ENCODE measurements at places on chromosomes 11 and 22.

GRCh38 chr22:27850000-27850521 lies 48.5 kb upstream of the MN1 start:
- no peak for DNase-seq

- DNase-seq, result peak; percentile 85
These were observed 56.9 kb upstream of the PRSS23 start for GRCh38 chr11:86743223-86744118.

- no peak for DNase-seq
These were observed 120.9 kb downstream of the ST3GAL4 start for GRCh38 chr11:126476266-126476924.

DNA sequence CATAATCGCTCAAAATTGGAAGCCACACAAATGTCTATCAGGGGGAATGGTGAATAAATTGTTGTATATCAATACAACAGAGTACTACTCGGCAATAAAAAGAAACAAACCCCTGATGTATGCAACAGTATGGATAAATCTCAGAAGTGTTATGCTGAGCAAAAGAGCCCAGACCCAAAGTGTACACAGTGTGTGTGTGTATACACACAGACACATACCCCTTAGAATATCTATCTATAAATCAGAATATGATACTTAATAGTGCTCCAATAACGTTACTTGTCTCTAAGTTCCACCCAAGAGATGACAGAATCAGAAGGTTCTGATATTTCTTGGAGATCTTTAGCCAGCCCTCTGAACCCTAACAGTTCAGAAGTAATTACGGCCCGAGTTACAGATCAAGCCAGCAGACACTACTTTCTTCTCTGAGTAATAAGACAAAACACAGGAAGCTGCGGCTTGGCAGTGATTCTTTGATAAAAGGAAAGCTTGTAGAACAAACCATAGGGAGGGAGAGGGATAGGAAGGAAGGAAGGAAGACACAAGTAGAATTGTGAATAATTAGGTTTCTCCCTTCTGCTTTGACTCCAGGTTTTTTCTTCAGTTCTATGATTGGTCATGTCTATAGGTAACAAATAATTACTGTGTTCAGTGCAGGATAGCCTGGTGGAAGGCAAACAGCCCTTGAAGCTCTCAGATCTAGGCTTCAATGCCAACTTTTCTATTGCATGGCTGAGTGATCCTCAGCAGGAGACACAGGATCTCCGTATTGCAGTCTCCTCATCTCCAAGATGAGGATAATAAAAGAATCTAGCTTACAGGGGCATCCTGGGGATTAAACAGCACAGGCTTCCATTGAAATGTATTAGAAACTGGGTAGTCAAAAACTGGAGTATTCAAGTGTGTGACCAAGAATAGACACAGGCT lies 75.6 kb upstream of the TEAD1 start:
- no peak for DNase-seq

- no peak for DNase-seq
These were observed 651 bp upstream of the FAM83F start for GRCh38 chr22:39994041-39994565.

GRCh38 chr11:27183672-27184457 lies 143.2 kb downstream of the BBOX1 start:
- no peak for DNase-seq

- DNase-seq, result no peak
These were observed 47.7 kb downstream of the COMMD9 start for GRCh38 chr11:36241497-36241896.

DNA sequence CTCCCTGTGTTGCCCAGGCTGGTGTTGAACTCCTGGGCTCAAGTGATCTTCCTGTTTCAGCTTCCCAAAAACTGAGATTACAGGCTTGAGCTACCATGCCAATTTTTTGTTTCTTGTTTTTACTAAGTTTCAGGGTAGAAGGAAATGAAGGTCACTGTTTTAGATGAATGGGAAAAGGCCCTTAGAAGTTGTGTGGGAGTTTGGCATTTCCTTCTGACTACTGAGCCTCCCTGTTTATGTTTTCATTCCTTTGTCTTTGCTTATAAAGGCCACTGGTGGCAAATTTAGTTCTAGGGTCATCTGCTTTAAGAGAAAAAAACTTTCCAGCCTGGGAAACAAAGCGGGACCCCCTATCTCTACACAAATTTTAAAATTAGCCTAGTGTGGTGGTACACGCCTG lies 22.1 kb downstream of the SRPRA start:
- peak; percentile 86 for DNase-seq

DNA sequence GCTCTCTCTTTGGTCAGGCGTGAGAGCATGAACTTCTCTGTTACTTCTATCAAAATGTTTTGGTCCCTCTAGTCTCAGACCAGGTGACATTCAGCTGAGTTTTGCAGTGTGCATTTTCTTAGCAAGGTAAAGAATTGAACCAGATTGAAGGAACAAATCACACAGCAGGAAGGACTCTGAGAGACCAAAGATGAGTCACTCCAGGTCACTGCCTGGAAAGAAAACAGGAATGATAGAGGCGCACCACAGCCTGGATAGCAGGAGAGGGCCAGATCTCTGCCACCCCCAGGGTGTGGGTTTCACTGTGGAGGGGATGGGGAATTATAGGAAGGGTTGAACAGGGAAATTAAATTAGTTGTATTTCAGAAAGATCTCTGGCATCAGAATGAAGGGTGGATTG lies 788.3 kb downstream of the NTM start:
- DNase-seq, result peak; percentile 89

All from osteoblast (primary cell).